Epithelial cell of umbilical artery (primary cell): ENCODE measurements at places on chromosomes 5 and 9. TPM values are rescaled to one million over a fixed set of nuclear protein-coding genes. Genes with fewer than 3 reads are reported as not detected.

The PCDHGA8 gene
- total RNA-seq: 0.46 and 0.97 TPM in 2 replicates

The CDKN2A gene
- total RNA-seq: 2.1 and 4.9 TPM in 2 replicates

The IFNA13 gene
- total RNA-seq: not detected in 2 replicates

The SLC4A9 gene
- not detected in 2 replicates for total RNA-seq

The FOXD4L5 gene
- total RNA-seq: not detected in 2 replicates

The SLC6A3 gene
- under 0.01 TPM in 1 of 2 replicates, not detected in the other for total RNA-seq
